ENCODE measurements at places on chromosomes 2 and 18.

GRCh38 chr2:200677171-200677570 lies 91.4 kb downstream of the AOX1 start:
- no peak for DNase-seq

DNA sequence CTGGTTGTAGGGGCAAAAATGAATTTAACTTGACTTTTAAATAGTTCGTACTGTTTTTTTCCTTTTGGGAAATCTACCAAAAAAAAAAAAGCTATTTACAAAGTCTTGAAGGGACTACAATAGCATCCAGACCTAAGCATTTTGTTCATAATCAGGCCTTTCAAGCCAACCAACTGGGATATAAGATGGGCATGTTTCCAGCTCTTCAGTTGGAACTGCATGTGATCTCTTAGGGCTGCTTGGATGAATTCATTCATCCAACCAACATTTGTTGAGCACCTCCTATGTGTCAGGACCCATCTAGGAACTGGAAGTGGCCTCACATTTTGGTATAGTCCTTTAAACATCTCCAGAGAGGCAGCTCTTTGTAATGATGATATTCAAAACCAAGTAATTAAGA lies 98.6 kb downstream of the AAK1 start:
- DNase-seq: no peak

GRCh38 chr18:21364471-21364870 lies 122.4 kb downstream of the GREB1L start:
- no peak for DNase-seq

- no peak for DNase-seq
Measured at GRCh38 chr2:186748354-186748753, 54.5 kb downstream of the FAM171B start.

DNA sequence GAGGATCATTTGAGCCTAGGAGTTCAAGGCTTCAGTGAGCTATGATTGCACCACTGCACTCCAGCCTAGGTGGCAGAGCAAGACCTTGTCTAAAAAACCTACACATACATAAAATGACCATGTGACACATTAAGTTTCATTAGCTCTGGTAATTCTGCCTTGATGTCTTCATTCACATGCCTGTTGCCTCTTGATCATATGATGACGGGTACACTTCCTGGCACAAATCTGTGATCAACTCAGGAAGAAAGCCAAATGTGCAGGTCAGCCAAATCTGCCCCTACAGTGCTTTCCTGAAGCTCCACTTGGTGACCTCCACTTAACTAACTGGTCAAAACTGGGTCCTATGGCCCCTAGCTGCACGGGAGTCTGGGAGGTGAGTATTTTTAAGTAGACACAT lies 54.4 kb upstream of the B3GNT7 start:
- DNase-seq: no peak

GRCh38 chr2:94874277-94874997 lies 3.2 kb downstream of the TEKT4 start:
- no peak for DNase-seq

DNA sequence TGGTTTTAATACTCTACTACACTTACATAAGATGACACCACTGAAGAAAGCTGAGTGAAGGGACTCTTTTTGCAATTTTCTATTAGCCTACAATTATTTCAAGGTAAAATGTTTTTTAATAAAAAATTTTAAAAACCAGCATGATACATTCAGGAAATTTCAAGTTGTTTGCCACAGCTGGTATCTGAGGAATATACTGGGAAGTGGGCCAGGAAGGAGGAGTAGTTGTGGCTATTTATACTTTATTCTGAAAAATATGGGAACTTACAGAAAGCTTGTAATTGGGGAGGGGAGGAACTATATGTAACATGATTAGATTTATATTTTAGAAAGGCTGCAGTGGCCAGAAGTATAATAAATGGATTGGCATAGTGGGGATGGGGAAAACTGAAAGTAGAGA lies 40.8 kb downstream of the WDR35 start:
- DNase-seq: no peak
